ENCODE measurements at places on chromosomes 11 and 22.

- no peak for DNase-seq
Observed at GRCh38 chr11:27459191-27459590, 13.4 kb downstream of the LGR4 start.

DNA sequence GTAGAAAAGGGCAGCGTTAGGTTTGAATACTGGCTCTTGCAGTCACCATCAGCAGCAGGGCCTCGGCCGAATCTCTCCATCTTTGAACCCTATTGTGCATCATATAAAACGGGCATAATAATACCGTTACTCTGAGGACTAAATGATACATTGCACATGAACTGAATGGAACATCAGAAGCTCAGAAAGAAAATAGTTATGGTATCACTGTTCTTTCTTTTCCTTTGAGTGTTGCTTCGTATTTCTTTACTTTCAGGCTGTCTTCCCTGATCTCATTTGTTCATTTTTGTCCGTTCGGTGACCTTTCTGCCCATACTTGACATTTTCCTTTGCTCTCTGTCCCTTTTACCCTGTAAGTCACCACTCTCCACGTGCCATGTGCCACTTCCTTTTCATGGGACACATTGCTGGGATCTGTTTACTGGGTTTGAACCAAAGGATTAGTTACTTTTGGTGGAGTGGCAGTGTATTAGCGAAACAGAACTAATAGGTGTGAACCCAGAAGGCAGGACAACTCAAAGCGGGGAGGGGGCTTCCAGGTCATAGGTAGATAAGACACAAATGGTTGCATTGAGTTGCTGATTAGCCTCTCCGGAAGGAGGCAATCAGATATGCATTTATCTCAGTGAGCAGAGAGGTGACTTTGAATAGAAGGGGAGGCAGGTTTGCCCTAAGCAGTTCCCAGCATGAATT is 717 bp upstream of the ZNF202 start:
- no peak for DNase-seq

DNA sequence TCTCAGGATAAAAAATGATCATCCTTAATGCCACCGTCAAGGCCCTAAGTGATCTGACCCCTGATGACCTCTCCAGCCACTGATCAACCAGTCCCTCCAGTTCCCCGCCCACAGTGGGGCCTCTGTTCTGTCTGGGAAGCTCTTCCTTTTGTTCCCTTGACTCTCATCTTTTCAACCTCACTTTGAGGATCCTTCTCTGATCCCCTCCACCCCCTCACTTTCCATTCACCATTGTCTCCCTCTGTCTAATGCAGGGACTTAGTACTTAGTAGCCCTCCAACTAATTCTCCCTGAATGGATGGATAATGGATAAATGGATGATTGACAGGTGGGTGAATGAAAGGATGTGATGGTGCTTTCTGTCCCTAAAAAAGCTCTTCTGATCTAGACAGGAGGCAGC is 45.6 kb downstream of the C11orf58 start:
- no peak for DNase-seq

- no peak for DNase-seq
Observed at GRCh38 chr11:6531267-6531752, 34.2 kb downstream of the DNHD1 start.

DNA sequence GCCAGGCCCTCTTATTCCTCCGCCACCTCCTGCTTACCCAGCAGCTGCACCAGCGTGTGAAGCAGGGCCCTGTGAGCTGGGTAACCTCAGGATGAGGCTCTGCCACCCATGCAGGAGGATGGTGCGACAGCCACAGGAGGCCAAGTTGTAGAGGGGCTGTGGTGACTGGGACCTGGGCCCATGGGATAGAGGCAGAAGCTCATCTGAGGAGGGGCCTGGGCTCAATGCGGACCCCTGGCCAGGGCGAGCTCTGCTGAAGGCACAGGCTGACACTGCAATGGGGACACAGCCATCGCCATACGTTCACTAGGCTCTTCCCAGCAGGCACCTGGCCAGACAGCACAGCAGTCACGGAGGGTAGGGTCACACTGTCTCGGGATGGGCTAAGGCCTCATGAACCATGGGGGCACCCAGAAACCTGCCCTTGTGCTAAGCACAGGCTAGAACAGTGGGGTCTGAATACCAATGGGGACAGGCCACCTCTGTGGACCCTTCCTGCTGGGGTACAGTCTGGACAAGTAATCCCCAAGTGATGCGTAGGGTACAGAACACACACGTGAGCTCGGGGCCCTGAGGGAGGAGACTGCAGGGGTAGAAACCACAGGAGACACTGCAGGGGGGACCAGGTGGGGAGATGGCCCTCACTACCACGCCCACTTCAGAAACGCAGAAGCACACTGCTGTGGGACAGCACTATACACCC is 35.3 kb downstream of the GNB1L start:
- no peak for DNase-seq

GRCh38 chr22:29218758-29219408 is 13.2 kb downstream of the EMID1 start:
- DNase-seq = no peak

DNA sequence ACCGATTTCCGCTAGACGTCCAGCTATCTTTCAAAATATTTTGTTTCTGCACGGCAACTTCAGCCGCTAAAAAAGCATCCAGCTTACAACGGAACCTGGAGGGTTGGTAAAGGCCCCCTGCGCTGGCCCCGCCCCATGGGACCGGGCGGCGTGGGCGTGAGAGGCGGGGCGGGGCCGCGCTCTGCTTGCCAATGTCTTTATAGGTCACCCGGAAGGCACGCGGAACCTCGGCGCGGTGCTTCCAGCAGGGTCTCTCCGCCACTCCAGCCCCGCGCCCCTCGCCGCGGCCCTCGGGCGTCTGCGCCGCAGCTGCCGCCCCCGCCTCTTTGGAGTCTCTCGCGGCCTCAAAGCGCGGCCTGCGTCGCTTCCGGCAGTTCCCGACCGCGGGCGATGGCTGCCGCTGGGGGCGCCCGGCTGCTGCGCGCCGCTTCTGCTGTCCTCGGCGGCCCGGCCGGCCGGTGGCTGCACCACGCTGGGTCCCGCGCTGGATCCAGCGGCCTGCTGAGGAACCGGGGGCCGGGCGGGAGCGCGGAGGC is at the start of gene FDX1:
Gene FDX1 (plus strand): TSS at position 218 of the 536 bp plus-strand sequence. CDS start 173 bp downstream, at position 391.
- DNase-seq = peak; percentile 39
